ENCODE measurements at places on chromosomes 2 and 18.

DNA sequence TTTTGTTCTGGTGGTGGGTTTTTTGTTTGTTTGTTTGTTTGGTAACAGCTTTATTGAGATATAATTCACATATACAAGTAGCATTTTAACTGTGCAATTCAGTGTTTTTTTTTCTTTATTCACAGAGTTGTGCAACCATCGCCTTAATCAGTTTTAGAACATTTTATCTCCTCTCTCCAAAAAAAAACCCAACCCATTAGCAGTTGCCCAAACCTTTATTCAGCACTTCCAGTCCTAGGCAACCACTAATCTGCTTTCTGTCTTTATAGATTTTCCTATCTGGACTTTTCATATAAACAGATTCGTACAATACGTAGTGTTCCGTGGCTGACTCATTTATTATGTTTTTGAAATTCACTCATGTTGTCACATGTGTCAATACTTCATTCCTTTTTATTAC, 38.7 kb downstream of the CCDC138 start:
- no peak for DNase-seq

GRCh38 chr2:183079139-183079775, 710 bp downstream of the DUSP19 start:
- no peak for DNase-seq

GRCh38 chr2:158113741-158114295, 12.1 kb downstream of the UPP2 start:
- DNase-seq, result no peak

DNA sequence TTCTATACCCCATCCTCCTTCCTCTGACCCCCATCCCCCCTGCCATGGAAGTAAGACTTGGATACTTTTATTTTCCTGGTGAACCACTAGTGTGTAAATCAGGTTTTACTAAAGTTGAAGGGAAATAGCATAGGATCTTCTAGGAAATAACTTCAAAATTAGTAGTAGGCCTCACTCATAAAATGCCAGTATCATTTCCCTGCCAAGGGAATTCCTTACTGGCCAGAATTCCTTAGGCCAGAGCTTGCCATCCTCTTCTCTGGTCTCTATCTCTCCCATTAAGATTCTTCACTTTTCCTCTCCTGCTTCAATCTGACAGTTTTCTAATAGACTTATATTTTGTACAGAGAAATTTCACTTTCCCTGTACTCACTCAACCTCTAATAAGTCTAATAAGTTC, 322.8 kb upstream of the TANK start:
- peak; percentile 19 for DNase-seq

GRCh38 chr2:18311420-18312195, 248.8 kb downstream of the RDH14 start:
- DNase-seq, result peak; percentile 54

GRCh38 chr18:22387787-22388186, 29.9 kb downstream of the CTAGE1 start:
- no peak for DNase-seq

- peak; percentile 13 for DNase-seq
These were observed 210.1 kb upstream of the LRATD1 start for GRCh38 chr2:14422426-14422825.

GRCh38 chr2:54750040-54750439, 26.6 kb downstream of the EML6 start:
- peak; percentile 35 for DNase-seq

GRCh38 chr18:56884511-56884910, 233.4 kb downstream of the WDR7 start:
- no peak for DNase-seq

DNA sequence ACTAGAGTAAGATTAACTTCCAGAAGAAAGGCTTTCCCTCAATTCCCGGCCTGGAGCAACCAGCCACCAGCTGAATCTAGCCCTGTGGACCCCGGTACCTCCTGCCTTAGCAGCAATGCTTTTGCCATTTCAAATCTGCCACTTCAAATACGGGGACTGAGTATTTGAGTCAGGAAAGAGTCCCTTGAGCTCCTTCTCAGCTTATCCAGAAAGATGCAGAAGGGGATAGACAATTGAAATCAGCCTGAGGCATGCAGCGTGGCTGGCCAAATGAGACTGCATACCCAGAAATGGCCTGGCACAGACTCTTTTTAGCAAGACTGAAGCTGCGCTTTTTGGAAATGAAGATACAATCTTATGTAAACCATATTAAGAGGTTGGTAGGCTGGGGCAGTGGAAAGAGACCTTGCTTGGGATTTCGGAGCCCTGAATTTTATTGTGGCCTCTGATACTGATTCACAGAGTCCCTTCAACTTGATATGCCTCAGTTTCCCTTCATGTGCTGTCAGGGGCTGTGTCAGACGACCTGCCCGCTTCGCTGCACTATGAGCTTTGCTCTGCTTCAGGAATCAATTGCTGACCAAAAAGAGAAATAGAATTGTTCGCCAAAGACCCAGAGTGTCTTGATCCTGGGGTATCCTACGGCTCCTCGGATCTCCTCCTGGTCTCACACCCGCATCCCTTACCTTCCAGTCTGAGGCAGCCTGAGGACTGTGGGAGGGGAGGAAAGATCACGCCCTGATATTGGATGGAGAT, 1.0 kb downstream of the MATN3 start:
- no peak for DNase-seq

DNA sequence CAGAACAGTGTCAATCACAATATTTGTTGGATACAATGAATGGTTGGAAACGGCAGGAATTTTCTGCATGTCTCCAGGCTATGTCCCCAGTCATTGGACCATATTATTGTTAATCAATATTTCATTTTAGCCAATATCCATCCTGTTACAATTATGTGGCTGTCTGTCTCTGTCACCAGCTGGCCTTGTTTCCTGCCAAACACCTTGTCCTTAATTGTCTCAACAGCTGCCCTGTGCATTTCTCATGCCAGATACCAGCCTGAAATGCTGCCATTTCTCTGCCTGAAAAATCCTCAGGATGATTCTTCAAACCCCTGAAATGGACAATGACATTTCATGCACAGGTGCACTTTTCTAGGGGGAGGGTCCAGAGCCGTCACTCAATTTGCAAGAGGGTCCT, 170.6 kb downstream of the ALPK2 start:
- DNase-seq, result no peak

All from fibroblast of skin of right biceps (primary cell).